NCI-H187 treated with DMSO at 0.1 percent for 48 hours (cell line): ENCODE measurements at places on chromosomes 5 and 9.

GRCh38 chr9:70412832-70413463, 1.5 kb downstream of the KLF9 start:
- peak; percentile 10 for DNase-seq

- DNase-seq: no peak
Observed at GRCh38 chr9:18566121-18566520, 92.2 kb downstream of the ADAMTSL1 start.

- DNase-seq: no peak
Observed at GRCh38 chr5:37721447-37721871, 118.4 kb downstream of the GDNF start.

GRCh38 chr5:116577064-116577788, 2.6 kb upstream of the SEMA6A start:
- DNase-seq: no peak

- DNase-seq: no peak
Observed at GRCh38 chr9:87319656-87320055, 178.0 kb upstream of the DAPK1 start.

DNA sequence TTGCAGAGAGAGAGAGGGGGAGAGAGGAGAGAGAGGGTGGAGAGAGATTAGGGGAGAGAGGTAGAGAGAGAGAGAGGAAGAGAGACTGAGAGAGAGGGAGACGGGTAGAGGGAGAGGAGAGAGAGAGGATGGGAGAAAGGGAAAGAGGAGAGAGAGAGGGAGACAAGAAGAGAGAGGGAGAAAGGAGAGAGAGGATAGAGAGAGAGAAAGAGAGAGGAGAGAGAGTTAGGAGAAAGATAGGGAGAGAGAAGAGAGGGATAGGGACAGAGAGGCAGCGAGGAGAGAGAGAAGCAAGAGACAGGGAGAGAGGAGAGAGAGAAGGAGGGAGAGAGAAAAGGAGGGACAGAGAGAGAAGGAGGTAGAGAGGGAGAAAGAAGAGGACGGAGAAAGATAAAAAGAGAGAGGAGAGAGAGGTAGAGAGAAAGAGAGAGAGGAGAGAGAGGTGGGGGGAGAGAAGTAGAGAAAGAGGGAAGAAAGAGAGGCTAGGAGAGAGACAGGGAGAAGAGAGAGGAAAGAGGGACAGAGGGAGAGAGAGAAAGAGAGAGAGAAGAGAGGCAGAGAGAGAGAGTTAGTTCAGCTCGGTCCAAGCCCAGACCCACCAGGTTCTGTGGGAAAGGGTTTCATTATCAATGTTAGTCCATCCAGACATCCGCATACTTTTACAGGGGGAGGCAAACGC, 399.3 kb downstream of the ZSWIM6 start:
- no peak for DNase-seq

GRCh38 chr9:99855467-99856176, 33.9 kb downstream of the NR4A3 start:
- DNase-seq: no peak

DNA sequence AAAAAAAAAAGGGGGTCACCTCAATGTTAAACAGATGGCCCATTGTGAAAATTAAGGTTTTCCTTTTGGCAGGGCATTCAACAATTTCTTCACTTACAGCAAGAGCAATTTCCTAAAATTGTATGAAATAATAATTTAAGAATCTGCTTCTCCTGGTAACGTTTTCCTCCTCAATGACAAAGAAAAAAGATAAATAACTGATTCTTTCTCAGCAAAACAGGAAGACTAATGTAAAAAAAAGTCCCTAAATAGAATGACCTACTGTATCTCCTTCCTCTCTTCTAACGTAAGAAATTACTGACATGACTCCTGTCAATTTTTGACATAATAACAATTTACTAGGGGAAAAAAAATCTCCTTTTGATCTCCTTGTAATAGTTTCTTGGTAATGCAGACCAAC, 25.5 kb downstream of the ABHD17B start:
- DNase-seq: no peak

- DNase-seq: no peak
Observed at GRCh38 chr9:111362526-111362925, 32.5 kb upstream of the OR2K2 start.

GRCh38 chr5:158565017-158565789, 534.5 kb downstream of the EBF1 start:
- no peak for DNase-seq

DNA sequence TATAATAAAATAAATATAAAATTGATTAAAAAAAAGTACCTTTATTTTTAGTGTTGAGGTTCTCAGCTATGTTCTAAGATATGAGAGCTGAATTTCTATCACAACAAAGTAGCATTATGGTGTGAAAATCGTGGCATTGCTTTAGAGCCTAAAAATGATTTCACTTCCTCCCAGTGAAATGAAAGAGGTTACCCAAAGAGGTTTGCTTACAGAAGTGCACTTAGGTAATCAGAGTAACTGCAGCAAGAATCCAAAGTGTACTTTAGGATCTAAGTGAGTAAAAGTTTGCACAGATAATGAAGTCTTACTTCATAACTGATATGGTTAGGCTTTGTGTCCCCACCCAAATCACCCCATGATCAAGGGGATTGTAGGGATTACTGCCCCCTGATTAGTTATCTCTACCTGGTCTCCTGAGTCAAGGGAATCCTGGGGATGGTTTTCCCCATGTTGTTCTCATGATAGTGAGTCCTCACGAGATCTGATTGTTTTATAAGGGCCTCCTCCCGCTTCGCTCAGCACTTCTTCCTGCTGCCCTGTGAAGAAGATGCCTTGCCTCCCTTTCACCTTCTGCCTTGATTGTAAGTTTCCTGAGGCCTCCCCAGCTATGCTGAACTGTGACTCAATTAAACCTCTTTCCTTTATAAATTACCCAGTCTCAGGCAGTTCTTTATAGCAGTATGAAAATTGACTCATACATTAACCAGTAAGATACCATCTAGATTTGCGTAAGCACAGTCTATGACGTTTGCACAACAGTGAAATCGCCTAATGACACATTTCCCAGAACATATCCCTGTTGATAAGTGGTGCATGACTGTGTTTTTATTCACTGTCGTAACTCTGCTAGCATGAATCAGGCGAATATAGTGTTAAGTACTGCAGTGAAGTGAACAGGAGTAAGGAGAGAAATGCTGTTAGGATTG, 40.3 kb upstream of the LRRC70 start:
- no peak for DNase-seq

DNA sequence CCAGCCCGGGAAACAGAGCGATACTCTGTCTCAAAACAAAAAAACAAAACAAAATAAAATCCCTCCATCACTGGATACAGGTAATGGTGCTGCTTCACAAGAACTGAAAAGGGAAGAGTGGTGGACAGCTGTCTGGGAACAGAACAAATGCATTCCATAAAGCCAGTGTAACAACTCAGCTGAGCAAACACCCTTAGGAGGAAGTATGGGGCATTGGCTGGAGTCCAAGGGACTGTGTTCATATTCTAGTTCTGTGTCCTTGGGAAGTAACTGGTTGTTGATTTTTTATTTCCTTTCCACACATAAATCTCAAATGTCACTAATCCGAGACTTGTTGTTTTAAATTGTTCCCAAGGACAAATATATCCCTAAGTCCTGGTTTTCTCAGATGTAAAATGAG, 38.3 kb downstream of the HTR1A start:
- peak; percentile 76 for DNase-seq

GRCh38 chr5:87650284-87650683, 237.6 kb upstream of the CCNH start:
- no peak for DNase-seq
